ENCODE measurements at places on chromosomes 12 and 14.

- no peak for DNase-seq
Observed at GRCh38 chr12:27006797-27007467, 7.3 kb downstream of the TM7SF3 start.

- DNase-seq = no peak
Observed at GRCh38 chr12:3047961-3048360, 29.2 kb upstream of the TSPAN9 start.

GRCh38 chr12:54701940-54702592 is 53.9 kb upstream of the DCD start:
- DNase-seq = no peak

- DNase-seq = no peak
Observed at GRCh38 chr12:42407306-42407705, 81.3 kb downstream of the PPHLN1 start.

GRCh38 chr14:70891737-70892136 is 15.5 kb upstream of the PCNX1 start:
- no peak for DNase-seq

DNA sequence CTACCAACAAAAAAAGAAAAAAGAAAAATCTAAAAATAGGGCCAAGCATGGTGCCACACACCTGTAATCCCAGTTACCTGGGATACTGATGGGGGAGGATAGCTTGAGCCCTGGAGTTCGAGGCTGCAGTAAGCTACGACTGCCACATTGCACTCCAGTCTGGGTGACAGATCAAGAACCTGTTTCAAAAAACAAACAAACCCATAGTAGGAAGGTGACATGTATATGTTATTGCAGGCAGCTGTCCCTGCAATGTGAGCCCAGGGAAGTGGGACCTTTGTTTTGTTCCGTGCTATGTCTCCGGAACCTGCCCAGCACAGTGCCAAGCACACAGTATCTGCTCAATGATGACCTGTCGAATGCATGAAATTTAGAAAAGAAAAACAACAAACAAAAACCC is 37.2 kb upstream of the YY1 start:
- no peak for DNase-seq

DNA sequence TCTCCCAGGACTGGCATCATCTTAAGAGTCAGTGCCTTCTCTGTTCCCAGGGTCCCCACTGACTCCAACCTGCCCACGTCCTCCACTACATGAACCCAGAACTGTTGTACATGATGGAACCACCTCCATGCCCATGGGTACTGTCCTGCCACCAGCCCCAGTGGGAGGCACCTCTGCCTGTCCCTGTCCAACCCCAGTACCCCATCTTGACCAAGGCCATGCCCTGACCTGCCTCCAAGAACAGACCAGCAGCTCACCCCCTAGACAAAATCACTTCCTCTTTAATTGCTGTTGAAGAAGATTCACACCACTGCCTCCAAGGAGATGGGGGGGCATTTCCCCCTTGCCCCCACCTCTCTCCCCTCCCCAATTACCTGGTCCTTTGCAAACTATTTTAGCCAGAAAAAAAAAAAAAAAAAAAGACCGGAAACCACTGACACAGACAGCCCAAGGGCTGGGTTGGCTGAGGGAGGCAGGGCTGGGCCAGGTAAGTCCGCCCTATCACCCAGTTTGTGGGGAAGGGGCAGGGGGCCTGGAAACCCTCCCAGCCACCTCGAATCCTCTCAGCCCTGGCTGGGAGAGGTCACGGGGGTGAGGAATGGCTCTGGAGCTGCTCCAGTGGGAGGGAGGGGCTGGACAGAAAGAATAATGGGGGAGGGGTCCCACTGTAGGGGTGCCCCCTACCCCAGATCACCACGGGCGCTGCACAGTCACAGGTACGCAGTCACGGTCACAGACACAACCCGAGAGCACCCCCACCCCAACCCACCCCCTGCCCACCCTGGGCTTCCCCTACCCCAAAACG is 13.4 kb downstream of the AGAP2 start:
- DNase-seq = no peak

- DNase-seq = no peak
Observed at GRCh38 chr12:119512772-119513497, 80.6 kb upstream of the TMEM233 start.

- peak; percentile 12 for DNase-seq
Observed at GRCh38 chr14:31229638-31230572, 22.3 kb upstream of the HECTD1 start.

DNA sequence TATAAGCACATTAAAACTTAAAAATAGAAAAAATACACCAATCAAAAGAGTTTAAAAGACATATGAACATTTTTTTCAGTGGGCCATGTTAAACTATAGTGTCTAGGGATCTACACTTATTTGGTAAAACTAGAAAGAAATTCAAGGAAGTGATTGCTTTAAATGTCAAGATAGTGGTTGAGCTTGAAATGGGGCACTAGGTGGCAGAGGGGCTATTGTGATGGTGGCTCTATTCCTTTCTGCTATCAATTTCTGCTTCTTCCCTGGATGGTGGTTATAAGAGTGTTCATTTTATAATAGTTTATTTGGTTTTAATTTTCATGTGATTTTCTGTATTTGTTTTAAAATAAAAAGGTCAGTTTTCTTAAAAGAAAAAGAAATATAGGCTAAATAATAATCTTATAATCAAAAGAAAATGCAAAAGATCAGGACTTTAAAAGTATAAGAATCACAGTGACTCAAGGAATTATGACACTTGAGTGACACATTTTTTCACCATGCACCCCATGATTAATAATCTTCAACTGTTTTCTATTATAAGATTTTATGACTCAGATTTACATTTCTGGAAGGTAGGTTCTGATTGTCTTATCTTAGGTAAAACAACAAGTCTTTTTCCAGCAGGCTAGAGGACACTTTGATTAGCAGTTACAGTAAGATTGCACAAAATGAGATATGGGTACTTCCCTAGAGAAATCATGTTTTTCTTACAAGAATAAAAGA is 137.5 kb downstream of the FSCB start:
- no peak for DNase-seq

DNA sequence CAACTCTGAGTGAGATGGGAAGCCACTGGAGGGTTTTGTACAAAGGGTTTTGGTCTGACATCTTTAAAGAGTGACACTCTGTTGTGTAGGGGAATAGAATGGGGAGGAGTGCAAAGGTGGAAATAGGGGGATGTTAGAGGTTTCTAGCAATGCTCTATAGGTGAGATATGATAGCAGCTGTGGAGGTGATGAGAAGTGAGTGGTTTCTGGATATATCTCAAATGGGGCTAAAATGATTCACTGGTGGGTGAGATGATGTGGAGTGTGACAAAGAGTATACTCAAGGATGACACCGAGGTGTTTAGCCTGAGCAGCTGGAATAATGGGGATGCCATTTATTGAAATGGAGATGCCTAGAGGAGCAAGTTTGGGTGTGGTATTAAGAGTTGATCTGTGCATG is 426.4 kb downstream of the PCNX1 start:
- DNase-seq = no peak

DNA sequence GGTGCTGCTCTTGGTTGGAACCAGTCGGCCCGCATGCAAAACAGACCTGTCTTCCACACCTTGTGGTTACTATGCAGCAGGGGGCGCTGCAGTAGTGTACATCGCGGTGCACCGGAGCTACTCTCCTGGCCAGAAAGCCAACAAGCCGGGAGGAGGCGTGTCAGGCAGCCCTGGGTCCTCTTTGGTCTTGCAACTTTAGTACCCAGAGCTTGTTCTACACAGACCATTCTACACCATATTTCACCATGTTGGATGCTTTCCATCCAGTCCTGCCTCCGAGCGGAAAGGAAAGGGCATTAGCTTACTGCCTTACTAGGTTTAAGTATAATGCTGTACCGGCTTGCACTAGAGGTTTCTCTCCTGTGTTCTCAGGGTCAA is 927 bp upstream of the TMTC2 start:
- DNase-seq = peak; percentile 69

- DNase-seq = no peak
Observed at GRCh38 chr12:89395712-89396111, 43.4 kb upstream of the DUSP6 start.

- no peak for DNase-seq
Observed at GRCh38 chr12:29269706-29270408, 111.1 kb downstream of the ERGIC2 start.

DNA sequence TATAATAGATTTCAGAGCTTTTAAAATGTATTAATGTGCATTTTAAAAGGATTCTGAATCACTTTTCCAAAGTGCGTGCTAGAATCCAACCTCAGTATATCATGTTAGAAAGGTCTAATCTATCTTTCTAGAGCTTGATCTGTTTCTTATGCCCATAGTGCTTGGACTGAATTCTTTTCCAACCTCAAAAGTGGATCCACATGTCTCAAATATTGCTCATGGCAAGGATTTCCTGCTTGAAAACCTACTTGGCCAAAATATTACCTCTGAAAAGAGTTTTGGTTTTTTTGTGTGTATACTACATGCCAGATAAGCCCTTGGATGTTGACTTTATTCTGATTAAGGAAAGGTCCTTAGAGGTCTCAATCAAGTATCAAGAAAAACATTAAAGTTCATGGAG is 16.9 kb upstream of the SLC6A15 start:
- no peak for DNase-seq

- no peak for DNase-seq
Observed at GRCh38 chr12:48054955-48055821, 50.7 kb downstream of the SENP1 start.

DNA sequence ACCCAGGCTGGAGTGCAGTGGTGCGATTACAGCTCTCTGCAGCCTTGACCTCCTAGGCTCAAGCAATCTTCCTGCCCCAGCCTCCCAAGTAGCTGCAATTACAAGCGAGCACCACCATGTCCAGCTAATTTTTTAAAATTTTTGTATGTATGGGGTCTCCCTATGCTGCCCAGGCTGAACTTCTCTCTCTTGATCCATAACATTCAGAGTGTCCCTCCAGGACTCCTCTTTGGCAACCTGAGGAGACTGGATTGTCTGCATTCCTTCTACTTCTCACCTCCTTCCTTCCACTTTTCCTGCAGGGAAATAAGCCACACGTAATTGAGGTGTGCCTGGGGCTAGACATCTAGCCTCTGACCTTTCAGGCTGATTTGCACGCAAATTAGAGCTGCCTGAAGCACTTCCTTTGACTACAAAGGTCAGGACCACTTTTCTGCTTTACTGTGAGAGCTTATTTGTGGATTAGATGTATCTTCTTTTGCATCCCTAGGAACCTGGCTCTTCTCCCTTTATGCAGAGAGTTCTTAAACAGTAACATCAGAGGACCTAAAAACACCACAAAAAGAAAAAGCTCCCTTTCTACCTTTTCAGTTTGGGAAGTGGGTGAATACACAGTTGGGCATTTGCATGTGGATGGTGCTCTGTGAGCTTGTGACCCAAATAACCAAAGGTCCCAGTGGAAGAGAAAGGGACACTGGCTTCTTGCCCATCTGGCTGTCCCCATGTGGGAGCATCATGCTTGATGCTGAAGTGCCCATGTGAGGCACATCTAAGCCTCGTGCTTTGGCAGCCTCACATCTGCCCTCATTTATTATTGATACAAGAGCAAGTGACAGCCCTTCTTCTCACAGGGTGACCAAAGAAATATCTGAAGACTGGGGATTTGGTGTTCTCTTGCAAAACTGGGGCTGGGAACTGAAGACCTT is 33.5 kb downstream of the PYGL start:
- DNase-seq = no peak

- DNase-seq = no peak
Observed at GRCh38 chr12:131239384-131240094, 285.8 kb downstream of the ADGRD1 start.

All from esophagus squamous epithelium (tissue), 5 donors.